ENCODE measurements at places on chromosomes 7 and 10.

DNA sequence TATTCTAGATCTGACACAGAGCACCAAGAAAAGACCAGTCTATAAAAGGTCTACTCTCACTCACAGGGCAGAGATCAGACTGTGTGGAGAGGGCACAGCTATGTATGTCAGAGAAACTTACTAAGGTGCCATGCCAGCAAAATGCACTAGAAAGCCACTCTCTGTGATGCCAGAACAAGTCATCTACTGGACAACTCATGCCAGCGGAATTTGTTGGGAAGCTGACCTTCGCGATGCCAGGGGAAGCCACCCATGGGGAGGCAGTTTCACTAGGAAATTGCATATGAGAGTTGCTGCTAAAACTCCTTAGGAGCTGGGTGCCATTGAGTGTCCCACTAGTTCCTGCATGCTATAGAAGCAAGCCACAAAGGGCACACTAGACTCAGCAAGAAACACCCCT is 58.5 kb downstream of the MICU1 start:
- peak; percentile 64 for DNase-seq

DNA sequence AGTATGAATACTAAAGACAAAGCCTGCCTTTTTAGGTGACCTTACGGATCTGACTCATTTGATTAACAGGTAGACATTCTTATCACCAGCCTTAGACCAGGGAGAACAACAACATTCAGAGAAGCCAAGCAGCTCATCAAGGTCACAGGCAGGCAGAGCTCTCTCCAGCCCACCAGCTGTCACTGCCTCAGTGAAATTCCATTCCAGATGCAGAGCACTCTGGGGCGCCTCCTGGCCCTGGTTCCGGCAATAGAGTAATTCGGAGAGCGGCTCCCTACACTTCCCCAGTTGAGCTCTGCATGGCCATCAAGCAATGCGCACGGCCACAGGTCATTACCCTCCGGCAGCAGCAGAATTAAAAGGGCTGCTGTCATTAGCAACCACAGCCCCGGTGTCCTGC is 164.7 kb downstream of the TCERG1L start:
- no peak for DNase-seq

GRCh38 chr7:107002529-107002998 is 41.9 kb upstream of the PRKAR2B start:
- no peak for DNase-seq

DNA sequence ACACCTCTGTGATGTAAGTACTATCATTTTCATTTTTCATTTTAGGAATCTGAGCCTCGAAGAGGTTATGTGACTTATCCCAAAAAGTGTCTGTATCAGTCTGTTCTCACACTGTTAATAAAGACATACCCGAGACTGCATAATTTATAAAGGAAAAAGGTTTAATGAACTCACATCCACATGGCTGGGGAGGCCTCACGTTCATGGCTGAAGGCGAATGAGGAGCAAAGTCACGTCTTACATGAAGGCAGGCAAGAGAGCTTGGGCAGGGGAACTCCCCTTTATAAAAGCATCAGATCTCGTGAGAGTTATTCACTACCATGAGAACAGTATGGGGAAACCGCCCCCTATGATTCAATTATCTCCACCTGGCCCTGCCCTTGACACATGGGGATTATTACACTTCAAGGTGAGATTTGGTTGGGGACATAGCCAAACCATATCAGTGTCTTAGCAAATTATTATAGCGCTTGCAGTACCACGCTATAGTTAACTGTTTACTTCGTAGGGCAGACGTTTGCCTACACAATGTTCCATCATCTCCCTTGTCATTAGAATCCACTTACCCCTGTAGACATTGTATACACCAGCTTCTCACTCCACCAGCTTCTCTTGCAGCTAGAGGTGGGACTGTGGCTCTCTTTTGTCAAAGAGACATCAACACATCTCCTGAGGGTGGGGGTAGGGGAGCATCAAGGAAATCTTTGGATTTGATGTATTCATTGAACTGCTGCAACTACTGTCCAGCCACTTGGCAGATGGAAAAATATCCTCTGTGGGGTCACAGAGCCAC is 15.4 kb upstream of the NMT2 start:
- no peak for DNase-seq

- DNase-seq: no peak
These were observed 15.2 kb downstream of the ERVW-1 start for GRCh38 chr7:92462560-92462959.

DNA sequence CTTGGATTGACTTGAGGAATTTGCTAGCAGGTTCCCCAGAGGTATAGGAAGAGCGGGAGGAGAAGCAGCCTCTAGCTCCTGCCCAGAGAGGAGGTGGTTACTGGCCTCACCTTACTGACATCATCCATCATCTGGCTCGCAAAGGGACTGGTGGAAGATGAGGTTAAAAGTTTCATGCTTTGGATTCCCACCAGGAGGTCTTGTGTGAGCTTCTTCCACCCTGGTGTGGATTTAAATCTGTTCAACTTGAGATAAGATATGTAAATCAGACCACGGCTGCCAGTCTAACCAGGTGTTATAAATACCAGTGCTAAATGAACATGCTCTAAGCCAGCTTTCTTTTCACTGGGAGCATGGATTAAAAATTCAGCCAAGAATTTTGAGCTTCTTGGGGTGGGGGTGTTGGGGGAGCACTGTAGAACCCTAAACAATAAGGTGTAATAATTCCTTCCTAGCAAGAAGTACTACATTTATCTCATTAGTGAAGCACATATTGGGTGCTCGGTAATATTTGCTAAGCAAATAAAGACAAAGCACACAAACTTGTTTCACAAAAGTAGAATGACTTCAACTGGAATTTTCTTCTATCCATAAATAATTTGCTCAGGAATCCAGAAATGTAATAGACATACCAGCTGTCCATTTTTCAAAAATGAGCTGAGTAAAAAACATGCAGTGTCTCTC is 7.8 kb downstream of the PROSER2 start:
- DNase-seq: no peak

- no peak for DNase-seq
These were observed 39.4 kb downstream of the ABLIM1 start for GRCh38 chr10:114618722-114619121.

- no peak for DNase-seq
These were observed 1.2 kb downstream of the CLDN4 start for GRCh38 chr7:73831834-73832651.

GRCh38 chr10:80909254-80909653 is 371.6 kb downstream of the SH2D4B start:
- no peak for DNase-seq

DNA sequence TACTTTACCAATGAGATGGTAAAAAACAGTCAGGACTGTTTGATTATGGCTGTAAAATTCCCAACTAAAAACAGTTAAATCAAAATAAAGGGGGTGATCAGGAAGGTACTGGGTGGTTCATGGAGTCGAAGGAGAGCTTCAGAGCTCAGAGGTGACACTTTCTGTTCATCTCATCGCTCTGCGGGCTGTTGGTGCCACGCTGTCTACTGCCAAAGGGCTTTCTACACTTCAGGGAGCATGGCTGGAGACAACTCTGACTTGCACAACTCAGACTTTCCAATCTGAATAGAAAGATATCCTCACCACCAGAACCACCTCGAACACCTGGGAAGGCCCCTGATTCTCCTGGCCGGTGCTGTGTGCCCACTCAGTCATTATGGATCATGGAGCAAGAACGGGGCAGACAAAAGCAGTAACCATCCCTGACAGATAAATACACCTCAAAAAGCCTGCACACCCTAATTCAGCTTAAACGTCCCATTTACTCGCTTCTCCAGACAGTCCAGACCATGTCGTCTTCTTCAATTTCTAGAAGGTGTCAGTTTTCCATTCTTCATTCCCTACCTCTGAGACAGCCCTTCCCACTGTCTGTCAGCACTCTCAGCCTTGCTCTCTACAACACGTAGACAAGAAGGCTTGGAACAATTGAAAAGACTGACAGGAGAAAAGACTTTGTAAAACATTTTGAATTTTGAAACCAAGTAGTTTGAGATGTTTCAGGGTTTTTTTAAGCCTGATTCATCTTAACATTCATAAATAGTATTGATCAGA is 348.7 kb upstream of the NFE2L3 start:
- no peak for DNase-seq

DNA sequence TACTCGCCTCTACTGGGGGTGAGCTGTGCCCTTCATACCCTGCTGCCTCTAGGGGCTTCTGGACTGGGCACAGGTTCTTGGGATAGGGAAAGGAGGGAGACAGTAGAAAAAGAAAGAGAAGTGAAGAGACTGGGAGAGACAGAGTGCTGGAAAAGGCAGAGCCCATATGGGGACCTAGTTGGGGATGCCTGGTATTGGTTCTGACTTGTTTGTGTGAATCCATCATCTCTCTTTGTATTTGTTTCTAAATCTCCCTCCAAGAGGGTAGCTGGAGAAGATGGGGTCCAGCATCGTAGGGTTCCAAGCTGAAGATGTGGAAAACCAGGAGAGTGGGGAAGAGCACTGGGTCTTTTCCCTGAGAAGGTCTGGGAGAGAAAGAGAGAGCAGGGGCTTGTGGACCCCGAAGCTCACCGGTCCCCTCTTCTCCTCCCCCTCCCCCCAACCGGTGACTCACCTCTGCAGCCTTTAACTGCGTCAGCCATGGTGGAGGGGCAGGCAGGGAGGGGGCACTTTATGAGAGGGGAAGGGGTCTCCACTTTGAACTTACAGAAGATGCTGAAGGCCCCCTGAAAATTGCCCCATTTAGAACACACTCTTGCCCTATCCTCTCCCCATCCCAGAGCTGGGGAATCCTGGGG is 3.2 kb upstream of the VGF start:
- no peak for DNase-seq

- no peak for DNase-seq
These were observed 961.5 kb downstream of the PCDH15 start for GRCh38 chr10:53839440-53840039.

DNA sequence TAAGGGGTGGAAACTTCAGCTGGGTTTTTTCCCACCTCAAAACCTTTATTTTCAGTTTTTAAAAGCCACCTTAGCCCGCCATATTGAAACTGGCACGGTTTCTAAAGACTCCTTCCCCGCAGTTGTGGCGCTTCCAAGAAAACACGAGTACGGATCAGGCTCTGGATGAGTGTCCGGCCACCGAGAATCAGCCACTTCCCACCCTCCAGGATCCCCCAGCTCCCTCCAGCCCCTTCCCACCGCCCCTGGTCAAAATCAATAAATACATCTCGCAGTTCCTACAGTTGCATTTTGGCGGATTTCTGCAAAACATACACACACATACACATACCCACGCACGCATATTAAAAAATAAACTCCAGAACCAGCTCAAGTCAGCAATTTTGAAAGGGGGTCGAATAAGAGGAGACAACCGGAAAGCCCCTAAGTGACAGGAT is 1.1 kb downstream of the SFMBT2 start:
- DNase-seq: no peak

- no peak for DNase-seq
These were observed 58.9 kb downstream of the SH2D4B start for GRCh38 chr10:80596391-80597257.

GRCh38 chr10:130481936-130482335 is 345.7 kb downstream of the GLRX3 start:
- no peak for DNase-seq

DNA sequence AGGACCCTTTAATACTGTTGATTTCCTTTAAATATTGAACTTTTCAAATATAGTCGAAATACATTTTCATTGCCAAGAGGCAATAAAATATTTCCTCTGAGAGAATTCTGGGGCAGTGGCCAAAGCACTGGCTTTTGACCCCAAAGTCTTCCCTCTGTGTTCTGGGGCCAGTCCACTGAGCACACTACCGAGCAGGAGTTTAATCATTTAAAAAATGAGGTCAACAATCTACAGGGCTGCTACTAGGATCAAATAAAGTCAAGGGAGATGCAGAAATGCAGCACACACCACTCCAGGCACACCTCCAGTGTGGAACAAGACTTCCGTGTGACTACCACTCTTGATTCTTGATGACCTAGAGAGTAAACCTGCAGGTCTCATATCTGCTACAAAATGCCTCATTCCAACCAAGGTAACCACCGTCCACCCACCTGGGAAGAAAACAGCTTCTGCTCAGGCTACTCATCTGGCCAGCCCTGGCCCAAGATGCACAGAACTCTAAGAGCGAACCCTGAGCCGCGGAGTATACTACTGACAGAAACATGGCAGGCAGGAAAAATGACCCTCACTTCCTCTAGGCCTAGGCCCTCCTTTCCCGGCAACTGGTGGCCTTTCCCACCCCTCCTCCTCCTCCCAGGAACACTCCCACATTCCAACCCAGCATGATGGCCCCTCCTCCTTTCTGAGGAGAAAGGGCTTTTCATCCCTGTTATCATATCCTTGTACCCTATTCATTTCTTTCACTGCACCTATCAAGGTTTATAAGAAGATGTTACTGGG is 97.7 kb downstream of the ALOX5 start:
- no peak for DNase-seq

DNA sequence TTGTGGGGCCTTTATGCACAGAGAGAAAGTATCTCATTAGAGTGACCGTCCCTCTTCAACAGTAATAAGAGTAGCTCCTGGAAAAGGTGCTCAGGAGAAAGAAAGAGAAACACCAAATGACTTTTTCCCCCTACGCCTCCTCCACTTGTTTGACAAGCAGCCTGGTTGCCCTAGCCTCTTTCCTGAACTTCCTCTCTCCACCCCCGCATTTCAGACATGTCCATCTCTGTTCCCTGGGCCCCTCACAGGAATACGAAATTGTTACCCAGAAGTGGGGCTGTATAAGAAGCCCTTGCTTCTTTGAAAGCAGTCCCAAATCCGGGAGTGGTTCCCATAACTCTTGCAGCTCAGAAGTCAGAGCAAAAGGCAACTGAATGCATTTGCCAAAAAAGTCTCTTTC is 119.6 kb upstream of the ADO start:
- no peak for DNase-seq

GRCh38 chr7:33757563-33758165 is 147.7 kb upstream of the BMPER start:
- DNase-seq: no peak

Data from HS-27A (cell line).